Cardiac septum (tissue), 1 donor: ENCODE measurements at places on chromosomes 3 and 15. TPM values are rescaled to one million over a fixed set of nuclear protein-coding genes. Genes with fewer than 3 reads are reported as not detected.

The GOLGA8Q gene
- 1.1 TPM for total RNA-seq

The FAM107A gene
- 29.9 TPM for total RNA-seq

GRCh38 chr3:37543666-37544065 is 318.0 kb upstream of the CTDSPL start:
- DNase-seq: no peak

- DNase-seq: no peak
Observed at GRCh38 chr3:94171954-94172353, 109.1 kb downstream of the NSUN3 start.

DNA sequence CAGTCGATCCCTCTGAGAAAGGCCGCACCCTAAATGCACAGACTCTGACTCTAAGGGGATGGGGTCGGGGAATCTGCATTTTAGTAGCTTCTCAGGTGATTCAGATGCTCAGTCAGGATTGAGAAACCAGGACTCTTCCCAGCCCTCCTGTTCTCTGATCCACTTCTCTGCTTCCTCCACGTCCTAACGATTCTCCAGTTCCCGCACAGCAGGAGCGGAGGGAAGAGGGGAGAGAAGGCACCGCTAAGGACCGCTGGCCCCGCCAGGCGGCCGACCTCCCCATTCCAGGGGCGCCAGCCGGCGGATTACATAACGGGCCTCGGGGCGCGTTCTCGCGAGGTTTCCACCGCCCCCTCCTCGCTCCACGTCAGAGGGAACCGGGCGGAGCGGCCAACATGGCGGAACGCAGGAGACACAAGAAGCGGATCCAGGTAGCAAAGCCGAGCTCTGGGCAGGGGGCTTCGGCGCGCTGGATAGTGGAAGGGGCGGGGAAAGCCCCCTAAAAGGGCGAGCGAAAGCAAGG is at the start of gene SEC62:
Gene SEC62, plus strand, starts transcription at position 380 of the 523 bp plus-strand sequence. Its CDS starts 16 bp downstream, at position 396.
- peak; percentile 97 for DNase-seq

DNA sequence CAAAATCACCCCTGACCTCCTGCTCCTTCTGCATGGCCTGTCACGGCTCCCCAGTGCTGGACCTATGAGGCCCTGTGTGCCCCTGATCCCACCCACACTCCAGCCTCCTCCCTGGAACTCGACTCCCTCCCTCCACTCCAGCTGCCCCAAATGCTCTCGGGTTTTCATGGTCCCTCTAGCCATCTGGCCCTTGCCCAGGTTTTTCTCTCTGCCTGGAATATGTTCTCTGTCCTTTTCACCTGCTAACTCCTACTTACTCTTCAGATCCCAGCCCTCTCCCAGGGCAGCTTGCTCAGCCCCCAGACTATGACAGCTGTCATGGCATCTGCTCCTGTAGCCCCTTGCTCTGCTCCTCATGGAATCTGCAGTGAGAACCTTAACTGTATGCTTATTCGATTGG is 30.3 kb downstream of the DUSP7 start:
- no peak for DNase-seq

GRCh38 chr3:2597615-2598014 is 498.9 kb downstream of the CNTN4 start:
- no peak for DNase-seq

DNA sequence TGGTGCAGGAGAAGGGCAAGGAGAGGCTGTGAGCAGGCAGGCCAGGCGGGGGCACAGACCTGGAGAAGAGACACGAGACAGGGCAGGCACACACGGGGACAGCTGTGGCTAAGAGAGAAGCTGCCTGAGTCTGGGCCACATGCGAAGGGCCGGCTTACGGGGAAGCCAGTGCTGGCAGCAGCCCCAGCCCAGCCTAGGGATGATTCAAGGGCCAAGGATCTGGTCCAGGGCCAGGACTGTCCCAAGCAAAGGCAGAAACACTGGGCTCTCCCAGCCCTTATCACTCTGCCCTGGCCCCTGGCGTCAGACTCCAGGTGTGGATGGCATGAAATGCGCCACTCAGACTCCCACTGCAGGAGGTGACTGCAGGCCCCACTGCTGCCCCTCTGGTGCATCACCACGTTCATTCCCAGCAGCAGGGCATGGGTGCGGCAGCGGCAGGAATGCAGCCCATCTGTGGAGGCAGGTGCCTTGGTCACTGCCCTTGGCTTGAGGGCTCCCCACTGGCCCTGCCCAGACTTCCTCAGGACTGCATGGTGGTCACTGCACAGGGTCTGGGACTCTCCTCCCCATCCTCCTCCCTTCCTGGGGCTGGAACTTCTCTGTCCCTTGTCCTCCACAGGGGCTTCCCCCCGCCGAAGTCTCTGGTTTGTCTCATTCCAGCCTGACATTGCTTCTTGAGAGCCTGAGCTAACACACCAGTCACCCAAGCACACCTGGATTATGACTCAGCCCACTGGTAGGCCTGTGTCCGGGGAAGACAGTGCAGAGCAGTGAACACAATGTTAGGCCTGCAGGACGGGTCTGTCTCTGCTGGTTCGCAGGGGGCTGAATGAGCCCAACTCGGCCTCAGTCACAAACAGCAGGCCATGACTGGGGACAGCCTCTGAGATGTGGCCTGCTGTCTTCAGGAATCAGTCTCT is 69.3 kb downstream of the TBC1D2B start:
- peak; percentile 73 for DNase-seq

DNA sequence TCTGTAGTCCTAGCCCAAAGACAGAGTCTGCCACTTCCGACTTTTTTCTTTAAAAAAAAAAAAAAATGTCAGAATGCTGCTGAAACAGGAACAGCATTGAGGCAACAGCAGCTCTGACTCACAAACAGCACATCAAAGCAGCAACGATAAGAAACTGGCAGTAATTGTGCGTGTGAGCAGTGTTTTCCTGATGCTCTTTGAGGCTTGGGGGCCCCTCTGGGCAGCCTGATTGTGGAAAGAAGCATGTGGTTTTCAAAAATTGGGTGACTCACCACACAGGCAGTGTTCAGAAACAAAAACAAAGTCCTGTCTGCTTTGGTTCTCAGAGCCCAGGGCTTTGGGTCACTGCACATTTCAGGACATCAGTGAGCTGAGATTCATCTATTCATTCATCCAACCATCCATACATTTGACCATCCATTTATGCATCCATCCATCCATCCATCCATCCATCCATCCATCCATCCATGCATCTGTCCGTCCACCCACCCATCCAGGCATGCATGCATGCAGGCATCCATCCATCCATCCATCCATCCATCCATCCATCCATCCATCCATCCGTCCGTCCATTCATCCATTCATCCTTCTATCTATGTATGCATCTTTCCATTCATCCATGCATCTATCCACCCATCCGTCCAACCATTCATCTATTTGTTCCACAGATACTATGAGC is 308.4 kb downstream of the RPLP1 start:
- DNase-seq: peak; percentile 83

DNA sequence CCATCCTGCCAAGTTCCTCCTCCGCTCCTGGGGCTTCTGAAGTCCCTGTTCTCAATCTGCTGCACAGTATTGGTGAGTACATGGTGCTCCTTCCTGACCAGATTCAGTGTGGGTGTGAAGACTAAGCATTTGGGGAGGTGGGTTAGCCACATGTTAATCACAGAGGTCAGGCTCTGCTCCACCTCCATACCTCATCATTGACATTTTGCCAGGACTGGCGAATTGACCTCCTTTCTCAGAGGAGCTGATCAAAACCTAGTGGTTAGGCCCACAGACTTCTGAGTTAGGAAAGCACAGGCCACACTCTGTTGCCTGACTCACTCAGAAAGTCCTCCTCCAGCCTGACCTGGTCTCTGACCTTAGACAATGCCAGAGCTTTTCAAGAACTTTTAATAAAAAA is 8.4 kb upstream of the RPS17 start:
- peak; percentile 41 for DNase-seq

GRCh38 chr15:55334997-55335396 is 16.0 kb downstream of the PIGB start:
- no peak for DNase-seq
